D721Med (cell line): ENCODE measurements at places on chromosomes 1 and 21.
A peak's percentile ranks its signal among the peaks of the same experiment; 100 is the strongest.

DNA sequence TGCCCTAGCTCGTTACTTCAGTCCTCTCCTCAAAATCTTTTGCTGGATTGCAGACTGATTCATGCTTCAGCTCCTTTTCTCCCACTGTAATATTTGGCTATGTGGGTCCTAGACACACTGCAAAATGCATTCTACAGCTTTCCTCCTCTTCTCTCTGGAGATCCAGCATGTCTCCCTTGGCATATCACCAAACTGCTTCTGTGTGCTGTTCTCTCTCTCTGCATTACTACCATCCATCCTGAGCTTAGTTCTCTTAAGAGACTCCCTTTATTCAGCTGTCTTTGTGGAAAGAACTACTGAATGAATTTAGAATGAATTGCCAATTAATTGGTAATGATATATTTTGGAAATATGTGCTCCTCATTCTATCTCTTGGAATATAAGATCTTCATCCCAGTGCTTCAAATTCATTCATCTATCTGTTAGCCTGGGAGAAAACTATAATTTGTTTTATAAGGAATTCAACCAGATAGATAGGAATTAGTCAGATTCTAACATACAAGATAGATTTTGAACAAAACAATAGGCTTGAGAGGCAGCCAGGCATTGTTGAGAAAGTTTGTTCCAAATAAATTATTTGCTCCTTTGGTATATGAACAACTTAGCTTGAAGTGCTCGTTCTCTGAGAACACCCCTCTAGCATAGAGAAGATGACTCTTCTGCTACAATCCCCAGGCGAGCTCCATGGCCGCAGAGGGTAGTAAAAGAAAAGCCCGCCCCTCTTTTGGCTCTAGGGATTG lies 71.9 kb downstream of the NTMT2 start:
- no peak for DNase-seq

GRCh38 chr1:201309416-201309815 lies 26.1 kb downstream of the PKP1 start:
- no peak for DNase-seq

DNA sequence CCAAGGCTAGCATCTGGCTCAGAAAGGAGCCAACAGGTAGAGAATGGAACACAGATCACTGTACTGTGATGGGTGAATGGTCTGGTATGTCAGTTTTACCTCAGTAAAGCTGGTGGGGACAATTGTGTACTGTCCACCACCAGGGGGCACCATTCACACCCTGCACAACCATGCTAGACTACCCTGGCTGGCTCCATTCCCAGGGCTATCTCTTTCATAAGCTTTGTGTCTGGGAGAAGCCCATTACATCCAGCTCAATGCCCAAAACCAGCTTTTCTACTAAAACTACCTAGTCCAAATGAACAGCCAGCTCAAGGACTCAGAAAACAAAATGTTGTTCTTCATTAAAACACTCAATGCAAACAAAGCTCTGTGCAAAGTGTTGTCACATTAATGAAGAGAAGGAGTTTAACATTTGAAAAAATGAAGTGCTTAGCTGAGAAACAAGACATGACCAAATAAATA lies 62.0 kb upstream of the RASAL2 start:
- DNase-seq = peak; percentile 69

DNA sequence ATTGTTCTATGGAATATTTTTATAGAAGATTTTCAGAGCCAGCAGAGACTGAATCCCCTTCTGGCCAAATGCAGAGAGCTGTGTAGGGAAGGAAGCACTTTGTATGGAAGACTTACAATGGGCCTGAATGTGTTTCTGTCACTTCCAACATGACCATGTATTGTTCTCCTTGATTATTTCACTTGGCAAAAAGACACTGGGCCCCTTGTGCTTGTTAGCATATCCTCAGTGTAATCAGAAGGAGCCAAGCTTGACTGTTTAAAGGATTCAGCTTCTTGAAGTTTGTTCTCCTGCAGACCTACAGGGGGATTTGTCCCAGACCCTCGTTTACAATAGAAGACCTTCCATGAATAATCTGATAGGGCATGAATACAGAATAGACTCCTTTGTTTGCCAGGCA lies 48.1 kb upstream of the UBE2U start:
- DNase-seq = no peak

DNA sequence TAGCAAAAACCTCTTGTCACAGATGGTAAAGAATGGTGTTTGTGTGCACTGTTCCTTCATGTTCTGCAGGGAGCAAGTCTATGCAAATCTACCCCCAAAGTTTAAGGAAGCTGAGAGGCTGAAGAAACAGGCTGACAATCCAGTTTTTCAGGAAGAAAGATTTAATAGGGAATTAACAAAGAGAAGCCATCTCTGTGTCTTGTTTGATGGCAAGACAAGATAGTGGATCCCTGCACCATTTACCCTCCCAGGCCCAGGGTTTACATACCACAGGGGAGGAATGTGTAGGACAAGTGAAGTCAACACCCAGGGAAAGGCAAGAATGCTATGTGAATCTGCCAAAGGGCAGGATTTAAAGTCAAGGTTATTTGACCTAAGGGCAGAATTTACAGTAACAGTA lies 48.1 kb upstream of the FNBP1L start:
- no peak for DNase-seq

DNA sequence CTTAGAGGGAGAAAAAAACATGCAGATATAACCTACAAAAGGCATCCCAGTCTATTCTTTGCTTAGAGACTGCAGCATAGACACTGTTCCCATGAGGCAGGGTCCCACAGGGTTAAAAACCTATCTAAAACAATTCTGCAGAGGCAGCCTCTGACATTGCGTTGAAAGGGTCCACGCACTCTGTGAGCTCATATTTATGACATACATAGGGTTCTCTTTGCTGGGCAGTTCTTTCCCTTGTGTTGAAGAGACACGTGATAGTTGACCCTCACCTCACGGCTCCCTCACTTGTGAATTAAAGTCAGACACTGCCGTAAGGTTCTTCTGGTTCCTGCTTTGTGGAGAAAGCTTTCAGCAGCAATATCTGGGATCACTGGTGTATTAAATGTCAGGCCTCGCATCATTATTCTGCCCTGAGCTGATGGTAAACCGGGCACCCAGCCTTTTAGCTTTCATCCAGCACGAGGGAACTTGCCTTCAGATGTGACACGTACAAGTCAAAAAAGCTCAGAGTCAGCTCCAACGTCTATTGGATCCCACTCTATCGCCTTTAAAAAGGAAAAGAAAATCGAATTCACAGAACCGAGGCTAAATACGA lies 52.8 kb upstream of the HNRNPU start:
- no peak for DNase-seq

DNA sequence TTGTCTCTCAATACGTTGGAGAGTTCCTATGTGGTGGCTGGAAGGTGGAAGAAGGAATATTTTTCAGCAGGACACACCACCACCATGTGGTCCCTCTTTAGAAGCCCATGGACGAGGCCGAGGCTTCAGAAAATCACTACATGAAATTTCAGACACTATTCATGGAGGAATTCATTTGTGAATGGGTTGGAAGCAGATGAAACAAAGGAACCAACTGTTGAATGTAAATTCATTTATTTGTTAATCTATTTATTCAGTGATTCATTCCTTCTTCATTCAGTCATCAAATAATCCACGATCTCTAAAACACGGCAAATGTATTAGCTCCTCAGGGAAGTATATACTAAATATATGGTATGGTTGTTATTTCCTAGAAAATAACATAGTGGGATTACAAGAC lies 12.2 kb downstream of the SLC35F3 start:
- no peak for DNase-seq

- no peak for DNase-seq
These were observed 12.6 kb downstream of the C1orf162 start for GRCh38 chr1:111486431-111486830.

GRCh38 chr1:99397029-99397428 lies 132.7 kb downstream of the PLPPR4 start:
- no peak for DNase-seq

DNA sequence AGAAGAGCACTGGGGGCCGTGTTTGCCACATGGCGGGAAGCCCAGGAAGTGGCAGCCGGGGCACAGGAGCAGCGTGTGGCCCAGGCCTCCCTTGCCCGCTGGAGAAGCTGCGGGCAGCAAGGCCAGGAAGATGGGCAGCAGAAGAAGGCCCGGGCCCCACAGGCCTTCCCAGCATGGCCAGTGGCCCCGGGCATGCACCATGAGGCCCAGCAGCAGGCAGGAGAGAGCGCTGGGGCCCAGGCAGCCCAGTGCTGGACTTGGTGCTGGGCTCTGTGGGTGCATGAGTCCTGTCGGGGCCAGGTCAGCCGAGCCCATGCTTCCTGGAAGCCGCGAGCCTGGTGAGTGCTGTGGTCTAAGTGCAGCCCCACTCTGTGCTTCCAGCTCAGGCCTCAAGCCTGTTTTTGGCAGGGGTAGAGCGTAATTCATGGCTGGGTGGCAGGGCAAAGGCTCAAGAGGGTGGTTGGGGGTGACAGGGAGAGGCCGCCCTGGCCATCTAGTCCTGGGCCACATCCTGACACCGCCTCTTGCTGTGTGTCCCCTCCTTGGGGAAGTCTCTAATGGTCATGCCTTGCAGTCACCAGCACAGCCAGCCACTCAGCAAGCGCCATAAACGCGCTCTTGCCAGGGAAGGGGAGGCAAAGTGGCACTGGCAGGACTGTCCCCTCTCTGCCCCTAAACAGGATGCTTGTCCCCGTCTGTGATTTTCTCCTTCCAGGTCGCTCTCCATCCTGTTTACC lies 21.3 kb downstream of the MTHFR start:
- DNase-seq = no peak

GRCh38 chr1:185532856-185533255 lies 201.3 kb upstream of the HMCN1 start:
- no peak for DNase-seq

GRCh38 chr1:6923416-6923815 lies 138.2 kb downstream of the CAMTA1 start:
- DNase-seq = no peak

DNA sequence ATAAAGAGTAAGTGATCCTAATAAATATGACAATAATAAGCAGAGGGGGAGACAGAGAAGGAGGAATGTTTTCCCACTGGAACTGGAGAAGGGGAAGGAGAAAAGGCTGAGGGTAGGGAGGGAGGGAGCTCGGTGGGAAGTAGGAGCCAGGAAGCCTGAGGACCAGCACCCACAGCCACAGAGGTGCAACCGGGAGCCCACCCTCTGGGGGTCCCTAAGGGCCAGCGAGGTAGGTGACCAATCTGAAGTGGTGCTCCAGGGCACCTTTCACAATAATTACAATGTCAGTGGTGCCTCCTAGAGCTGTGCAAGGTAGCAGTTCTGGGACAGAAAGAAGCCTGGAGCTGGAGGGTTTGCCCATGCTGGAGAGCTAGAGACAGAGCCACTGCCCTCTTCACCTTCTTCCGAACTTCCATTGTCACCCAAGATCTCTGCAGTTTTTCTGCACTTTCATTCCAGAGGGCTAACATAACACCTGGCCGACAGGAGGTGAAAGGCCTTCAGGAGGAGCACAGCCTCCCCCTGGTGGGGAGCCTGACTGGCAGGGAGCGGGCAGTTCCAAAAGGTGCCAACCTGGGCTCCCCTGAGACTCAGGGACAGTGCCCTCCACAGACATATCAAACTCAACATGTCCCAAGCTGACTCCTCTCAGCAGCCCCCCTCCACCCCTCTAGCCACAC lies 4.1 kb upstream of the AHCYL1 start:
- no peak for DNase-seq

- no peak for DNase-seq
These were observed 39.5 kb downstream of the AJAP1 start for GRCh38 chr1:4693891-4694290.

DNA sequence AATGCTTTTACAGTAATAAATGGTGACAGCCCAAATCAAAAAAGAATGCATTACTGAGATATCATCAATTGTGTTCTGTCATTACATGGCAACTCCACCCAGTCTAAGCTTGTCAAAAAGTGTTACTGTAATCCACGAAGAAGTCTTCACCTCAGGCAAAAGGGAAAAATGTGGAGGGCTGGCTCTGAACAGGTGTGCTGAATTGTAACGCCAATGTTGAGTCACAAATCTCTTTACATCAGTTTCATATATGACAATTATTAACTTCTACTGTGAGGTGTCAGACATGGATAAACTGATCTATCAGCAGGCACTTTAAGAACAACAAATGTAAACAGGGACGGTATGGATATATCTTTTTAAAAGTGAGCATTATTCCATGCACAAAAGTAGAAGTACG lies 98.5 kb upstream of the DMRTA2 start:
- DNase-seq = no peak

DNA sequence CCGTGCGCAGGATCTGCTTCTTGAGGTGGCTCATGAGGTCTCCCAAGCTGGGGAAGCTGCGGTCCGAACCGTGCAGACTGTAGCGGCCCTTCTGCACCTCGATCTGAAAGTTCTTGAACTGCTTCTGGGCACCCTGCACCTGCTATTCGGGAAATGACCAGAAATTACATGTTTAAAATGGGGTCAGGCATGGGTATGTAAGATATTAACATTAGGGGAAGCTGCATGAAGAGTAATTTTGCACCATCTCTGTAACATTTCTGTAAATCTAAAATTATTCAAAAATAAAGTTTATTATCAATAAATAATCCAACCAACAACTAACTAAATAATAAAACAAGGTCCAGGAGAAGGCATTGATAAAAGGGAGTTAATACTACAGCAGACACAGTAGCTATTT lies 110.7 kb downstream of the RAVER2 start:
- no peak for DNase-seq

DNA sequence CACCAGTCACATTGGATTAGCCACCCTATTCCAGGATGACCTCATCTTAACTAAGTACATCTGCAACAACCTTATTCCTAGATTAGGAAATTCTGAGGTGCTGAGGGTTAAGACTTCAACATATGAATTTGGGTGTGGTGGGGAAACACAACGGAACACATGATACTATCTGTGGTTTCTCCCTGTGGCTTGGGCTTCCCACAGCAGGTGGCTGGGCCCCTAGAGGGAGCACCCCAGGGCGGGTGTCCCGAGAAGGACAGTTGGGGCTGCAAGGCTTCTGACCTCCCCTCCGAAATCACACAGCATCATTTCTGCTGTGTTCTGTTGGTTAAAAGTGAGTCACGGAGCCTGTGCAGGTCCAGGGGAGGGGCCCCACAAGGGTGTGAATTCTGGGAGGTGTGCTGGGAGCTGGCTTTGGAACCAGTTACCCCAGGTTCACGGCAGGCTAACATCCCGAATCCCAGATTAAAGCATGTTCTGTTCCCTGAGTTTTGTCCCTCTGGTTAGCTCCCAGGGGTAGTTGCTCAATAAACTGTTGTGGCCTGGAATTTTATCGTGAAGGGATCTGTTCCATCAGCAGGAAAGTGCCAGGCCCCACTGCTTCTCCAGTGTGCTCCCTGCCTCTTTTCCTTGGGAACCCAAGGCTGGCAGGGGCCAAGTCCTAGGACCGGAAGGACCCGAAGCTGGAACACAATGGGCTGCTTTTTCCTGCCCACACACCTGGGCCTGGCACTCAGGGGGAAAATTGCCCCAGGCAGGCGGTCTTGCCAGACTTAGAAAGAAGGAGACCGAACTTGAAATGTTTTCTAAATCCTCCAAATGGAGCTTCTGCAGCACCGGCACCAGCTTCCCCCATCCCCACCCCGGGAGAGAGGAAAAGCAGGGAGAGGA lies 154.0 kb upstream of the WNT4 start:
- DNase-seq = no peak

- DNase-seq = no peak
These were observed 577.6 kb downstream of the MATN1 start for GRCh38 chr1:30145723-30146303.
